Endodermal cell (in vitro differentiated cells): ENCODE measurements at places on chromosomes 4 and X.

GRCh38 chr4:15234856-15235126, 193.0 kb upstream of the C1QTNF7 start:
- DNase-seq, result no peak

DNA sequence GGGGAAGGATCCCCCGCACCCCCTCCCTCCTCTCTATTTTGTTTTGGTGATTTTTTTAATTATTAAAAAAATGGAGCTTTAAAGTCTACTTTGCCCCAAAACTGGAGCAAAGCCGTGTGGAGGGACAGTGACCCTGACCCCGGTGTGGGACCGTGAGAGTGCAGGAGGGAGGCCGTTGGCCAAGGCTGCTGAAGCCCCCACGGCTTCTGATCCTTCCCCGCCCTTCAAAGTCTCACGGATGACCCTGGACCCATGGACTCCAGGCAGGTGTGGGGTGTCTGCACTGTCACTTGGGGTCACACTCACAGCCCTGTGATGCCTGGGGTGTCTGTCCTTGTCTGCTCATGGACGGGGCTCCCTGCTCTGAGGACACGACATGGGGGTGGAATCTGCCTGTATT, 133.3 kb downstream of the CPZ start:
- peak; percentile 28 for DNase-seq

- no peak for DNase-seq
Observed at GRCh38 chr4:68368691-68369131, 18.8 kb upstream of the YTHDC1 start.

DNA sequence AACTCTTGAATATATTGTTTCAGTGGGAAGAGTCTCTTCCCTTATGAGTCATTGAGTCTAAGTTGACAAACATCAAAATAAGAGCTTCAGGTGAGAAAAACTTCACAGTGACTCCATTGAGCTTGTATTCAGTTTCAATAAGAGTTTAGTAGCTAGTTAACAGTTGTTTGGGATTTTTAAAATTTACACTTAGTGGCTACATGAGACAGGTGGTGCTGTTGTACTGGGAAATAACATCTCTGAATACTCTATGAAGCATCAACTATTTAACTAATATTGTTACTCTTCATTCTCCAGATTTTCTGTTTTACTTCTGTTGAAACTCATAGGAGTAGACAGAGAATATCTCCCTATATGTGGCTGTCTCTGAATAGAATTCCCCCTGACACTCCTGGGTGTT, 1609.1 kb downstream of the C4orf33 start:
- no peak for DNase-seq

DNA sequence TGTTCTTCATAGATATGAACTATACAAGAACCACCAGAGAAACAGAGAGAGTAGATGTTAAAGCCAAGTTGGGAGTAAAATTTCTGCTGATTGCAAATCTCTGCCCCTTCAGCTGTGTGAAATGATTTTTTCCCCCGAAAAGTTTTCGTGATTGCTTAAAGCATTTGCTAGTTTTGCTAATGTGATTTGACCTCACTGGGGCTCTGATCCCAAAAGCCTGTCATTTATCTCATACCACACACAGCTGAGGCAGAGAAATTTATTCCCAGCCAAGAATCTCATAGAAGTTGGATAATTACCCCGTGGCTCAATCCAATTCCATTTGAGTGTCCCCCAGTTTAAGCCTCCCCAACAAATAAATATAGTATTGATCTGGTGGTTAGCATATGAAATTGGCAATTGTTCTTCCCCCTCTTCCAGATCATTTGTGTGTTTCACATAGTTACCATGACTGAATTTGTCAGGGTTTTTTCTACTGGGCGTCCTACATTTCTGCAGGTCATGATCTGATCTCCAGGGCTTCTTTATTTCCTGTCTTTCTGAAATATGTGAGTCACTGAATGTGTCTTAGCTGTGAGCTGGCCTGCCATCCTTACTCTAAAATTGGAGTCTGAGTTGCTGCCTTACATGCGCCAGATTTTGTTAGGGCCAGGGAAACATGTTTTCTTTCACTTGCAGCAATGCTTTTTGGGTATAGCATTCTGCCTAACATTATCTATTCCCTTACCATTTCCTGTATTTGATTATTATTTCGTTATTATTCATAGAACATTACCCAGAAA, 167.5 kb upstream of the FRMPD4 start:
- no peak for DNase-seq

DNA sequence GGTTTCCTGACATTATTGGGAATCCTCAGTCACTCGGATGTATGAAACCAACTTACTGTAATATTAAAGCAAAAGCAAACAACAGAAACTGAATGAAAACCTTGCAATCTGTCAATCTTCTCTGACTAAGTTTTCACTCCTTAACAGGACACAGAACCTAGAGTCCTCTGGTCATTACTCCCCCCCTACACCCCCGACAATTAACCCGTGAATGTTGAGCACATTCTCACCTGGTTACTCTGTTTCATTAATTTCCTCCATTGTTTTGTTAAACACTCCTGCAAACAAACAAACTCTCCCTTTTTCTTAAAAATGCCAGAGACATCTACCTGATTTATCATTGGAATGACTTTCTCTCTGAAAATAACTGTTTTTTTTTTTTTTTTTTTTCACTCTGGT, 469.0 kb upstream of the PRKX start:
- peak; percentile 64 for DNase-seq

DNA sequence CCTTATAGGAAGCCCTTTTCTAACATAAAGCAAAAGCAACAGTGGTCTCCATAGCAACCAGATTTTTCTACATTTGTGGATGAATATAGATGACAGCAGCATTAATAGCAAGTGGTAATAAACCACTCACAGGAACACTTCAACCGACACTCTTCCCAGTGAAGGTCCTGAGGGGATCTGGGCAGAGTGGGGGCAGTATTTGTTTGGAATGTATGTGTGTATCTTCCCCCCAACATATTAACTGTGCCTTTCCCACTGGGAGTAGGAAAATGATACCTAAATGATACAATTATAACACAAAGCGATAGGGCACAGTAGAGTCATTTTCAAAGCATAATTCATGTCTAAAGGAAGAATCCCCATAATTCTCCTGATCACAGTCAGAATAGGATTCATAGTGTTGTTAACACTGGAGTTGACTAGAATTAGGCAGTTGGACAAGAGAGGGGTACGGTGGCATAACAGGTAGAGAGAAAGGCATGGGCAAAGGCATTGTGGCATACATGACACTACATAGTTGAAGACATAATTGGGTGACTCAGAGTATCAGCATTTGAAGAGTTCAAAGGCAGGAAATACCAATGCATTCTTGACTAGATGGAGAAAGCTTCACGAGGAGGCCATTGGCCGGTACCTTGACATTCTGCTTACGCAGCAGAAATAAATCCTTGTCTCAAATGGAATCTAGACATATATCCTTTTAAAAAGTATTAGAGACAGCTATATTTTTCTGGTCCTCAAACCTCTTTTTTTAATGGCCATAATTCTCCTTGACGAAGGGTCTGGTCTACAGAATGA, 15.2 kb downstream of the CAPN6 start:
- DNase-seq, result no peak

GRCh38 chrX:100674705-100675104, 30.7 kb downstream of the SRPX2 start:
- DNase-seq, result no peak

GRCh38 chr4:118850488-118851173, 14.7 kb upstream of the SEC24D start:
- peak; percentile 68 for DNase-seq

GRCh38 chrX:68978655-68979054, 149.8 kb downstream of the EFNB1 start:
- no peak for DNase-seq

GRCh38 chr4:107153228-107153627, 117.1 kb upstream of the DKK2 start:
- DNase-seq, result peak; percentile 91

DNA sequence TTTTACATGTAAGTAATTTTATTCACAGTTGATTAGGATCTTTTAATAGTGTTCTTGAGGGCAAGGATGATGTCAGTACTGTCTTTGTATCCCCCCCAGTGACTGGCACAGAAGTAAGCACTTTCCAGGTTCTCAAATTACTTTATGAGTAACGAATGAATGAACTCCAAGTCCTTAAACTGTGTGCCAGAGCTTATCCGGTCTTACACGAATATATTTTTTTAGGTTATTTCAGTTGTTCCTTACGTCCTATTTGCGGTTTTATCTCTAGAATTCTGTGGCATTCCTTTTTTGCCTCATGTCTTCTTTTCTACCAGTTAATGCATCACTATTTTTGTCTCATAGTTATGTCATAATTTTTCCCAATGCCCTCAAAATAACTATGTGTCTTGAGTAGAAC, 106.9 kb upstream of the MID1IP1 start:
- no peak for DNase-seq

DNA sequence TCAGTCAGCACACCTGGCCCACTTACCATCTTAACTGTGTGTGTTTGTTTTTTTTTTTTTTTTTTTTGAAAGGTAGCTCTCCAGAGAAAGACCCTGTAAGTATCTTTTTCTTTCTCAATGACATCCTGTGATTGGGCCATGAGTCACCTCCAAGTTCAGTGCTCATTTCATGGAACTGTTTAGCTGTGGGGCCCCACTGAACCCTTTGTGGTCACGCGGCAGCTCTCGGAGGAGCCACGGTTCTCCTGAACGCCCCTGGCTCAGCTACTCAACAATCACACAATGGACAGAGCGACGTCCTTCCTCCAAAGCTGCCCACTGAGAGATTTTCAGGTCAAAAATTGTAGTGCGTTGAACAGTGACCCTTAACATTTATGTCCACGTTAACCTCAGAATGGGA, 14.2 kb upstream of the IL3RA start:
- no peak for DNase-seq

- no peak for DNase-seq
Observed at GRCh38 chr4:99852199-99852749, 35.6 kb downstream of the DAPP1 start.

DNA sequence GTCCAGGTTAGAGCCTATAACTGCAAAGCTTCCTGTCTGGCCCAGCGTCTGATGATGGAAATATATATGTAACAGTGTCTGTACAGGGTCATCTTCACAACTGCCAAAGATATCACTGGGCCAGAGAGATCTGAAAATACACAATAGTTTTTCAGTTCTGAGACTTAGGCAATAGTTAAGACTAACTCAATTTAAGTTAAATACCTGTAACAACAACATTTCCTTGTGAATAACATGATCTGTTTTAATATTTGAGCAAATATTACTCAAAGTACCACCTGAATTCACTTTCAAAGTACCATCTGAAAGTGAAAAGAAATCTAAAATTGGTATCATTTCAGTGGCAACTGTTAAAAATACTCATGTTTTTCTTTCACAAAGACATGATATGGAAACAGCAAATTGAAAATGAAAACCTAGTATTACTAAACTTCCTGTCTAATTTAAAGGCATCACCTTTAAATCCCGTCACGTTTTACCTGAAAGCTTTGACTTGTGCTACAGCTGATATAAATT, 9.6 kb downstream of the ZAR1 start:
- DNase-seq, result no peak

GRCh38 chr4:10144966-10145365, 28.4 kb upstream of the WDR1 start:
- no peak for DNase-seq

DNA sequence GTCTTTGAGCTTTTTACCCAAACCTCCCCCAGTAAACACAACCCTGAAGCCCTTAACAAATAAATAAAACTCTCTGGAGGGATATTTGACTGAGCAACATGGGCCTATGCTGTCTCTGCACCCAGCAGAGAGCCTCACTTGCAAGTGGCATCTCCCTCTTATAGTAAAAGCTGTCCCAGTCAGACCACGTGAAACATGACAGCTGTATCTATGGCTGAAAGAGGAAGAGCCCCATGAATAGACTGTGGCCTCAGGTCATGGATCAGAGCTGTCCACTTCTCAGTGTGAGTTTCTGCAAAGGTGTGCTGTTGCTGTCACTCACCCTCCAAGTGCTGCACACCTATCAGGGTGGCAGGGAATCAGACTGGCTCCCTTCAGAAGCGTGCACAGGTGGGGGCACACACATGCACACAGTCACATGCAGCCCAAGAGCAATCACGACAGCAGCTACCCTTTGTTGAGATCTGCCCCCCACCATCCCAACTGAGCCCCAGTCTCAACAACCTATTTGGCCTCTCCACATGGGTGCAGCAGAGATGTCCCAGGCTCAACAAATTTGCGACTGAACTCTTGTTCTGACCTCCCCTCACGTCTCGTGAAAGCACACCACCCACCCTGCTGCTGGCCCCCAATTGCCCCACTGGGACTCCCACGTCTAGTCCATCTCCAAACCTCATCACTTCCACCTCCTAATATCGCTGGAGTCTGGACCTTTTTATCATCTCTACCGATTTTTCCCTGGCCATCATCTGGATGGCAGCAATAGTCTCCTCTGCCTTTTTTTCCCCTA, 45.6 kb downstream of the NAT8L start:
- DNase-seq, result no peak

- DNase-seq, result no peak
Observed at GRCh38 chr4:83440148-83440814, 15.3 kb downstream of the HELQ start.

DNA sequence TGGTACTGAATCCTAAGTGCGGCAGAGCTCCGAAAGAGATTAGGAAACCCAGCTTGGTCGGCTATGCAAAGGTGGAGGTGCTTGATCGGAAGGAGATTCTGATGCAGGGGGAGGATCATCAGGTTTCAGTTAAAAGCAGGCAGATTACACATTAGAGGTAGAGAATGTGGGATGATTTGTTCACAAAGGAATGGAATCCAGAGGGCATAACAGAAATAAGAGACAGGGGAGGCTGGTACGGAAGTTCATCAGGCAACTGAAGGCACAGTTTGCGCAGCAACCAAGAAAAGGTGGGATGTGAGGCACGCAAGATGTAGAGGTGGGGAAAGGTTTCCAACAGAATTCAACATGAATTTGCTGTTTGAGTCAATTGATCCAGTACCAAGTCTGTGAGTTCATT, 424 bp upstream of the ZNF330 start:
- no peak for DNase-seq

- DNase-seq, result no peak
Observed at GRCh38 chr4:16669036-16669435, 229.4 kb downstream of the LDB2 start.

GRCh38 chr4:27921231-27921630, 1060.6 kb downstream of the STIM2 start:
- no peak for DNase-seq

DNA sequence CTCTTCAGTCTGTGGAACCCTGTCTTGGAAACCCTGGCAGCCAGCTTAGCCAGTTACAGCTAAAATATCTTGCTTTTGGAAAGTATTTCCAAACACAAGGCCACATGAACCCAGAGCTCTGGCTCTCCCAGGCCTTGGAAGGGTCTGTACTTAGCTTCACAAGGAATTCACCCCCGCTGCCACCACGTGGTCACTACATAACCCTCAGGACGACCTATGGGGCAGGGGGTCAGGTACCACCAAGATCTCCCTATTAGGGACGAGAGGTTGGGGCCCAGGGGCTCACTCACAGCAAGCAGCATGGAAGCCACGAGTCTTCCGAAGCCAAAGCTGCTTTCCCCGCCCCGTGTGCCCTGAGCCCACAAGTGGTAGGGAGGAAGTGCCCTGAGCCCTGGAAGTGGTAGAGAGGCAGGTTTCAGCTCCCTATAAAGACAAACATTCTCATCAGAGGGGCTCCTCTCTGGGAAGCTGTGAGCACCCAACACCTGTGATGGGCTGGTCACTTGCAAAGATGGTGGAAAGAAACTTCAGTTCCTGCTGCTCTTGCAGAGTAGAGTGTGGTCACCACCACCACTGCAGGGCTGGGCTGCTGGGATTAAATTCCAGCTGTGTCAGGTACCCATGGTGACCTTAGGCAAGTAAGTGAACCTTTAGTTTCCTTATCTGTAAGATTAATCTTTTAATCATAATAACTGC, 4.7 kb upstream of the JAKMIP1 start:
- DNase-seq, result no peak

- no peak for DNase-seq
Observed at GRCh38 chr4:155708782-155709181, 42.1 kb downstream of the GUCY1A1 start.
